ENCODE measurements at places on chromosomes 5 and 9. TPM values are rescaled to one million over a fixed set of nuclear protein-coding genes. Genes with fewer than 3 reads are reported as not detected.

LHX6 gene
- 1.1 TPM for polyA plus RNA-seq

RLN2 gene
- polyA plus RNA-seq, result 0.22 TPM

PCDHGA7 gene
- 0.69 TPM for polyA plus RNA-seq

HAND1 gene
- 7.8 TPM for polyA plus RNA-seq

RHOBTB3 gene
- 47.5 TPM for polyA plus RNA-seq

SPARC gene
- 935 TPM for polyA plus RNA-seq

PPIC gene
- 25.3 TPM for polyA plus RNA-seq

- DNase-seq, result no peak
- no peaks in the 10 kb centered on the region for H3K27me3 ChIP-seq
- H3K27ac ChIP-seq, result no peak overlapping the region
- H3K4me3 ChIP-seq, result no peak overlapping the region
These were observed 105.9 kb downstream of the RFX3 start for GRCh38 chr9:3419893-3420292.

DNA sequence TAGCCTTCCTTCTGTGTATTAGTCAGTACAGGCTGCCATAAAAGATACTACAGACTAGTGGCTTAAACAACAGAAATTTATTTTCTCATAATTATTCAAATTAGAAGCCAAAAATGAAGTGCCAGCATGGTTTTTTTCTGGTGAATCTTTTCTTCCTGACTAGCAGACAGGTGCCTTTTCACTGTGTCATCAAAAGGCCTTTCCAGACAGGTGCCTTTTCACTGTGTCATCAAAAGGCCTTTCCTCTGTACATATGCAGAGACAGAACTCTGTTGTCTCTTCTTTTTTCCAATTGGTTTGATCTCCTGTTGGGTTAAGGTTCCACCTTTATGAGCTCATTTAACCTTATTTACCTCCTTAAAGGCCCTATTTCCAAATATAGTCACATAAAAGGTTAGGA lies 599.9 kb downstream of the ISL1 start:
- H3K4me1 ChIP-seq, result no peaks in the 10 kb centered on the region
- no peaks in the 10 kb centered on the region for H3K27me3 ChIP-seq
- no peak overlapping the region for H3K4me3 ChIP-seq
- no peaks in the 10 kb centered on the region for H3K36me3 ChIP-seq

DNA sequence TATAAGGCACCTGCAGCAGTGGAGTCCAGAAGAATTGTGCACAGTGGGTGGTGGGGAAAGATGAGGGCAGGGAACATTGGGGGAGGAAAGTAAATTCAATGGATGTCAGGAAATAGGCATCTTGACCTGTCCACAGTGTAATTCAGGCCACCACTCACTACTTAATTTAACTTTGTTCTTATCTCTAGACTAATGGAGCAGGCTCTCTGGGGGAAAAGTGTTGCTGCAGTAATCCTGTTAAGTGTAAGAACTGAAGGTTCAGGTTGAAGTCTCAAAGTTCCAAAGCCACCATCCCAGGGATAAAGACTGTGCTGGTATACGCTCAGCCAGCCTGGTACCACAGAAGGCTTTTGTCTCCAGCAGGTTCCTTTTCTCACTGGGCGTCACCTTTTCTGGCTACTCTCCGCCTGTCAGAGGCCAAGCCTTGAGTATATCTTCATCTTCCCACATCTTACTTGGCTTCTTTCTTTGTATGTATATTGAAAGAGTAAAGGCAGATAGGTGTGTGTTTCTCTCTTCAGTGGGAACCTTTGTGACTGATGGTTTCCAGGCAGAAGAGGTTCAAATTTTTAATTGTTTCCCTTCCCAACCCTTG lies 150.9 kb upstream of the DMRT1 start:
- H3K36me3 ChIP-seq, result no peaks in the 10 kb centered on the region
- no peaks in the 10 kb centered on the region for H3K27me3 ChIP-seq
- peaks cover 36% of the 10 kb centered on the region for H3K4me1 ChIP-seq
- H3K27ac ChIP-seq, result no peak overlapping the region

GRCh38 chr9:84932915-84933527 lies 263.5 kb downstream of the NTRK2 start:
- no peaks in the 10 kb centered on the region for H3K27me3 ChIP-seq
- no peak overlapping the region for H3K27ac ChIP-seq
- no peak overlapping the region for H3K4me3 ChIP-seq
- no peaks in the 10 kb centered on the region for H3K36me3 ChIP-seq

GRCh38 chr5:167745868-167746267 lies 545.6 kb upstream of the WWC1 start:
- no peak overlapping the region for H3K27ac ChIP-seq
- DNase-seq, result no peak
- no peaks in the 10 kb centered on the region for H3K4me1 ChIP-seq
- H3K27me3 ChIP-seq, result no peaks in the 10 kb centered on the region

GRCh38 chr5:34509392-34509791 lies 146.7 kb upstream of the RAI14 start:
- DNase-seq, result no peak
- H3K36me3 ChIP-seq, result no peaks in the 10 kb centered on the region
- no peaks in the 10 kb centered on the region for H3K4me1 ChIP-seq
- no peak overlapping the region for H3K4me3 ChIP-seq
- H3K27me3 ChIP-seq, result no peaks in the 10 kb centered on the region
- no peak overlapping the region for H3K27ac ChIP-seq

DNA sequence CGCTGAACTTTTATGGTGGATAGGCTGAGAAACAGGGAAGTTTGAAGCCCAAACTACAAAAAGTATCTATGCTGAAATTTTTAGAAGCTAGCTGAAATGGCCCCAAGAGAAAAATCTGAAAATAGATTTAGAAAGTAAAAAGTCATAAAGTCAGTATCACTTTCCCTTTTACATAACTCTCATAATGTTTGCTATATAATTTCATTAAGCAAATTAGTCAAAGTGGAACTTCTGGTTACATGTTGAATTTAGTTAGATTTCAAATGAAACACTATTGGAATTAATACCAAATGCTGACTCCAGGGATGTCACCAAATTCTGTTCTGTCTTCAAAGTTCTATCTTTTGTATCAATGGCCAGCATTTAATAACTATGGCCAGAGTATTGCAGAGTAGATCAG lies 126.9 kb downstream of the TTC39B start:
- no peaks in the 10 kb centered on the region for H3K27me3 ChIP-seq
- H3K36me3 ChIP-seq, result peaks cover 48% of the 10 kb centered on the region
- H3K27ac ChIP-seq, result no peak overlapping the region
- no peaks in the 10 kb centered on the region for H3K4me1 ChIP-seq
- DNase-seq, result no peak

GRCh38 chr9:126927419-126927818 lies 12.8 kb downstream of the RALGPS1 start:
- no peak overlapping the region for H3K4me3 ChIP-seq
- H3K27me3 ChIP-seq, result no peaks in the 10 kb centered on the region
- no peak for DNase-seq
- H3K36me3 ChIP-seq, result peaks cover 4% of the 10 kb centered on the region

- DNase-seq, result no peak
- H3K27ac ChIP-seq, result no peak overlapping the region
- H3K4me3 ChIP-seq, result no peak overlapping the region
- H3K36me3 ChIP-seq, result no peaks in the 10 kb centered on the region
These were observed 204.9 kb upstream of the TARS1 start for GRCh38 chr5:33235824-33236223.

DNA sequence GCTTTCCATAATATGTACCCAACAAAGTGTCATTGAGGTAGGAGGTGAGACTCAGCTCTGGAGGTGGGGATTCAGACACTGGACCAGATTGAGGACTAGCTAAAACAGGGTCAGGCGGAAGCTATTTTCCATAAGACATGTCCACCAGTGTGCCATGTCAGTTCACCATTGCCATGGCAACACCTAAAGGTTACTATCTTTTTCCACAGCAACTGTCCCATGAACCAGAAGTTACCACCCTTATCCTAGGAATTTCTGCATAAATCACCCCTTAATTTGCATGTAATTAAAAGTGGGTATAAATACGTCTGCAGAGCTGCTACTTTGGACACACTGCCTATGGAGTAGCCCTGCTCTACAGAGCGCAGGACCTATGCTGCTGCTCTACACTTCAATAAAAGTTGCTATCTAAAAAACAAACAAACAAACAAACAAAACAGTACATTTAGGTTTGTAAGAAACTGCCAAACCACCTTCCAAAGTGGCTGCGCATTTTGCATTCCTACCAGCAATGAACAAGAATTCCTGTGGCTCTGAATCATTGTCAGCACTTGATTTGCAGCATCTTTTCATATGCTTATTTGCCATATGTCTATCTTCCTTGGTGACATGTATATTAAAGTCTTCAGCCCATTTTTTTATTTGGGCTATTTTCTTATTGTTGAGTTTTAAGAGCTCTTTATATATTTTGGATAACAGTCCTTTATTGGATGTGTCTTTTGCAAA lies 18.0 kb upstream of the TRIM32 start:
- H3K4me1 ChIP-seq, result peaks cover under 1% of the 10 kb centered on the region
- peaks cover 2% of the 10 kb centered on the region for H3K36me3 ChIP-seq

Data from large intestine (tissue), 12 donors.